Hippocampal formation (tissue), 2 donors: ENCODE measurements at places on chromosomes 3 and 15.

- no peak for DNase-seq
Observed at GRCh38 chr15:83769411-83769999, 115.6 kb downstream of the ADAMTSL3 start.

- no peak for DNase-seq
Observed at GRCh38 chr3:65531499-65531898, 507.2 kb downstream of the MAGI1 start.

- no peak for DNase-seq
Observed at GRCh38 chr3:184242297-184242685, 6.5 kb downstream of the ALG3 start.

DNA sequence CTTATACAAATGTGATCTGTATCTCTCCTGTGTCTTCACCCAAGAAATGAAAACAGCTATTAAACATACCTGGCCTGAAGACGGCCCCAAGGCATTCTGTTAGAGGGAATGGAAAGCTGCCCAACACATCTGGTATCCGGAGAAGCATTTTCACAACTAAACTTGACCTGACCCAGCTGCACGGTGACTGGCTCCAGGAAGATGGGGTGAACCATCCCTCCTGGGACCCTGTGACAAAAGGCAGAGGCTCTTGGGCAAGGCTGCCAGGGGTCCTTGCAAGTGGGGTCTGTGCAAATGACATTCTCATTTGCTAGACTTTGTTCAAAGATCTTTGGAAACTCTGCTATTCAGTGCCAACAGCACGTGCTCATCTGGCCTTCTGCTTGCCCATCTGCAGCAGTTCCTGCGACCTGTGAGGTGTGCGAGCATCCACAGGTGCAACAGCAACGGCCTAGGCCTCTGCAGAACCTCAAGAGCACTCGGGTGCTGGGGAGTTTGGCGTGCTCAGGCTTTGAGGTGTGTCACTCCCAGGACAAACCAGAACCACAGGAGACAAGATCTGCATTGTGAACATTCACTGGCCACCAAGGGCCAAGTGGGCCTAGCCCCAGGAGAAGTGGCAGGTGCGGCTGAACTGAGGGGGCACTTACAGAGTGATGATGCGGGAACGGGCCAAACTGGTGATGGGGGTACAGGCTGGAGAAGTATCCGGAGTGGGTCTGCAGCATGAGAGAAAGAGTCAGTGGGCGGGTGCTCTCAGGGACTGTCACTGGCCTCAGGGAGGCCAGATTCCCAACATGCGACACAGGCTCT lies 71.8 kb downstream of the SENP2 start:
- no peak for DNase-seq

DNA sequence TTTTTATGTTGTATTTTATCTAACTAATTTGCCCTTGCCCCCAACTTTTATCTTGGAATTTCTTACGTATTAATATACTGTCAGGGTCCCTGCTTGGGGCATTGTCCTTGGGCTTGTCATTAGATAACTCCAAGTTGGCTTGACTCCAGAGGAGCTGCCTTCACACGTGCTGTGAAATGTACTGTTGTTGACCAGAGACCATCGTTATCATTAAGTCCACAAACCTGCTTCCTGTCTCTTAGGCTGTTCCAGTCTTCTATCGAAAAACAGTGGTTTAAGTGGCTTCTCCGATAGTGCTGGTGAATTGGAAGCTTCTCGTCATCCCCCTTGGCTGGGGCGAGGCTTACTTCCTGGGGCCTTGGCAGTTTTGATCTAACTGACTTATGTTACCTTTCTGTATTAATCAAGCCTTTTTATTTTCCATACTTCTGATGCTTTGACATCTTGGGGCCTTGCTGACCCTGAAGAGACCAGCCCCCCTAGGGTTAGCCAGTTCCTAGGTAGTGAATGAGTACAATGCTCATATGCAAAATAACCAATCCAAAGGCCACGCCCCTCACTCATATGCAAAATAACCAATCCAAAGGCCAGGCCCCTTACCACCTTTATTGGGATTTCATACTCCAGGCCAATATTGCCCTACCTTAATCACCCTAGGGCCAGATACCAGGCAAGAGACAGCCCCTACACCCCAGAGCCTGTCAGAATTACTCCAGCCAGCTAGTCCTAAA lies 164.5 kb downstream of the IGF1R start:
- no peak for DNase-seq

GRCh38 chr3:154786724-154787123 lies 293.4 kb upstream of the MME start:
- no peak for DNase-seq

- DNase-seq, result no peak
Observed at GRCh38 chr15:73212424-73212823, 156.3 kb downstream of the HCN4 start.

DNA sequence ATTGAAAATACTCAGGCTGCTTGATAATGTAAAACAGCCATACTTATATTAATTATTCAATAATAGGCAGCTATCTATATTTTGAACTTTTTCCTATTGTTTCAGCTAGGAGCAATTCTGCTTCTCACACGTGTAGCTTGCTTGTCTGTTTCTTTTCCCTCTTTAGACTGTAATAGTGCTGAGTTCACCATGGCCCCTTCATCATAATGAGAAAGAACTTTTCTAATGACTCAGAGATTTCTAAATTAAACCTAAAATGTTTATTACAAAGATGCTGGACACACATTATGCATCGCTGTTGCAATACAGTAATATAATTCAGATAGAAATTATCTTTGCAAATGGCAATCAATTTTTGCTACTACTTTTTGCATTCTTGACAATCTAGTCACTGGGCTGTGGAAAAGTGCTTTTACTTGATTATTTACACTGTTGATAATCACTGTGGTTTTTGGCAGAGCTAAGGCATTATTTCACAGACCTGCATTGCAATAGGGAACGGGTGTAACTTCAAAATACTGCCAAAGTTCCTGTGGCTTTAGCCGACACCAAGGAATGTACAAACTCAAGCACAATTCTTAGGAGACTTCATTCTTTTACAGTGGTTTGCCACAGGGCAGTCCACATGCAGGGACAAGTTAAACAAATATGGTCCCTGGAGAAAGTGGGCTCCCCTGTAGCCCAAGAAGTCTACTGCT lies 281.0 kb upstream of the TBL1XR1 start:
- no peak for DNase-seq

DNA sequence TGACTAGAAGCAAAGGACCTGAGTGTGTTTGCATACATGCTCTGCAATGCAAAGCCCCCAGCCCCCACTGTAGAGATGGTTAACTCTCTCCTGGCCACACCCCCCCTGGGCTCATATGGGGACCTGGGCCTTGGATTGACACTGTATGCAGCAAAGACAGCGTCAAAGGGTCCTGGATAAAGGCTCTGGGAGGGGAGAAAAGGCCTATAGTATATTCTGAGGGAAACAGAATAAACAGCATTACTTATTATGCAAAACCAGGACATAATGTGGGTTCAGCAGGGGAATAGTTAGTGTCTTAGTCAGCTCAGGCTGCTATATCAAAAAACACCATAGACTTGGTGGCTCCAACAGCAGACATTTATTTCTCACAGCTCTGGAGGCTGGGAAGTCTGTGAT lies 158.7 kb downstream of the APBA2 start:
- peak; percentile 24 for DNase-seq

GRCh38 chr3:102511639-102512038 lies 76.8 kb downstream of the ZPLD1 start:
- no peak for DNase-seq

GRCh38 chr3:177446165-177446601 lies 248.9 kb upstream of the TBL1XR1 start:
- no peak for DNase-seq

DNA sequence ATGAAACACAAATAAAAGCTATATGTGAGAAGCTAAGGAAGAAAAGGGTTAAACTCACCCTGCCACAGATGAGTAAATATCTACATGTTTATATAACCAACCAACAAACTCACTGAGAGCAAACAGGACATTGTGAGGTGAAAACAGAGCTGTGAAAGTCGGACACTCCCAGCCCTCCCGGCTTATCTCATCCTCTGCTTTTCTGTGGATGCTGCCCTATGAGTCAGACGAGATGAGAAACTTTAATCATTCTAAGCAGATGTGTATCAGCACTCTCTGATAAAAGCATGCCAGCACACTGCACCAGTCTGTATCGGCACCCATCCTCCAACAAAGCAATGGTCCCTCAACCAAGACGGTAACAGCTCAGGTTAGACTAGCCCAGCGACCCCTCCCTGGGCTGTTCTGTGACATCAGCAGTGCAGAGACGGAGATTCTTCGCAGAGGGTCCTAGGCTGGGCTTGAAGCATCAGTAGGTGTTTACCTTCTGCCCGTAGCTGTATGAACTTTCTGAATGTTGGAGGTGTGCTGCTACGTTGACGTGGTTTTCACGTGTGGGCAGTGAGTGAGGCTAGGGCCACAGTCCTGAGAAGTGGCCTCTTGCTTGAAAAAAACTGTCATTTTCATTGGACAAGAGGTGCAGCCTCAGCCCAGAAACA lies 119.8 kb upstream of the ALDH1A3 start:
- DNase-seq, result no peak

DNA sequence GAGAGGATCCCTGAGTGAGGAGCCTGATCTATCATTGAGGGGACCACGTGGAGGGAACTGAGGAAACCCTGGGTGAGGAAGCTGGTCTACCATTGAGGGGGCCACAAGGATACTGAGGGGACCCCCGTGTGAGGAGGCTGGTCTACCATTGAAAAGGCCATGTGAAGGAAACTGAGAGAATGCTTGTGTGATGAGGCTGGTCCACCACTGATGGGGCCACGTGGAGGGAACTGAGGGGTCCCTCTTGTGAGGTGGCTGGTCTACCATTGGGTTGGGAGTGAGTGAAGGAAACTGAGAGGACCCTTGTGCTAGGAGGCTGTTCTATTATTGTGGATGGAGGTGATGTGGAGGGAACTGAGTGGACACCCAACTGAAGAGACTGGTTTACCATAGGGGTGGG lies 161.3 kb downstream of the FBLN2 start:
- no peak for DNase-seq

DNA sequence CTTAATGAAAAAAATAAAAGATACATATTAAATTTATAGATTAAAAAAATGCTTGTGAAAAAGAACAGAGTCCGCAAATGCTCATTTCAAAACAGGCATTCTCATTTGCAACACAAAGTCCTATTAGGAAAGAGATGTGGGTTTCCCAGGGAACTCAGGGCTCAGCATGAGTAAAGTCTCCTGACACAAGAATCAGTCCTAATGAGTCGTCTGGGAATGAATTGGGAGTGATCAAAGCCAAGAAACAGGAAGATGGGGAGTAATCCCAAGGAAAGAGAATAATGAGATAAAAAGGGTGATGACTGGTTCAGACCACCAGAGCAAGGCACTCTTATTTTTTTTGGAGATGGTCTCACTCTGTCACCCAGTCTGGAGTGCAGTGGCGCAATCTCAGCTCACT lies 443.7 kb downstream of the NR2F2 start:
- DNase-seq, result no peak

DNA sequence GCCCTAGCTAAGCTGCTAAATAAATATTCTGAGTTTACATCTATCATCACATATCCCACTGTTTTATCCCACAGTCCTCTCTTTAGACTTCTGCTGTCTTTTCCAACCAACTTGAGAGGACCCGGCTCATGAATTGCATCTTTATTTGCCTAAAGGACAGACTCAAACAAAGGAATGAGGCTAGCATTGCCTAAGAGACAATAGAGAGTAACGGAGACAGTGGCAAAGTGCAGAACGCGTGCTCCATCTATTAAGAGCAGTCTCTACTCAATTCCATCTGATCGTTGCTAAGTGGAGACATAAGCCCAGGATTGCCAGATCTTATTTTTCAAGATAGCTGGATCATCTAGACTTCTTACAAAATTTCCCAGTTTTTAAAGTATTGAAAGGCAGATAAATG lies 2.3 kb downstream of the ADAMTSL3 start:
- no peak for DNase-seq

DNA sequence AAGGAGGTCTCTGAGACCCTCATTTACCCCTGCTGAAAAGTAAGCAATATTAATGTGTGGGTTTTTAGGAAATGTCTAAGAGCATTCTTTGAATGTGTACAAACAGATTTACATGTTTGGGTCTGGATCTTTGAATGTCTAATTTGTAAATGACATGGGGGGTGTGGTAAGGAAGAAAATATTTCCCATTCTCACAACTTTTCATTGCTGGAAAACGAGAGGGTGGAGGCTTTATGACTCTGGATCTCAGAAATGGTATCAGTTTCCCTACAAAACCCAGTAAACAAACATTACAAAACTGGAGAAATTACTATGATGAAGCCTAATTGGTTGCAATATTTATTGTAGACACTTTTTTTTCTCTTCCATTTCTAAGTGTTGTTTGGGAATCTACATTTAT lies 98.1 kb upstream of the FOXB1 start:
- no peak for DNase-seq
